Neural crest cell (in vitro differentiated cells): ENCODE measurements at places on chromosomes 11 and 22.
A peak's percentile ranks its signal among the peaks of the same experiment; 100 is the strongest.

GRCh38 chr11:134819041-134819440 is 407.0 kb upstream of the B3GAT1 start:
- no peak overlapping the region for H3K27ac ChIP-seq
- no peaks in the 10 kb centered on the region for H3K36me3 ChIP-seq
- peaks cover 9% of the 10 kb centered on the region for H3K4me1 ChIP-seq
- no peak for DNase-seq
- no peak overlapping the region for H3K4me3 ChIP-seq

DNA sequence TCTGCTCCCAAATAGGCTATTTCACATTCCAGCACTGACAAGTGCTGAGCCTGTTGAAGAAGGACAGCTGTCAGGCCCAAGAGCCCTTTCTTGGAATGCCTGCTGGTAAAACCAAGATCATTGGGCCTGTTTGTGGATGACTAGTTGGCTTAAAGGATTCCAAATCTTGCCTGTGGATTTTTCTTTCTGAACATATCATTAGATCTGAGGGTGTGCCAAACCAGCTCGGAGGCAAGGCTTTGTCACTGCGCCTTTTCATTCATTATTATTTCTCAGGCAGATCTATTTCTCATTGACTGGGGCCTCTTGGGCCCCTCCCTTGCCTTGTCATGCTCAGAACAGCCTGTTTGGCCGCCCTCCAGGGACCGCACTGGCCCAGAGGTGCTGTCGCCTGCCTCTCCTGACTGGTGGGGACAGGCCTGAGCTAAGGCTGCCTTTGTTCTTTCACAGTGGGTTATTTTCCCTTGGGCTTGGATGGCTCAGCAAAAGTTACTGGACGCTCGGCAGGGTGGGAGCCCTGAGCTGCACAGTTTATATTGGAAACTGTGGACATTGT is 222.7 kb upstream of the SESN3 start:
- H3K27me3 ChIP-seq, result no peaks in the 10 kb centered on the region
- H3K4me3 ChIP-seq, result no peak overlapping the region
- H3K27ac ChIP-seq, result peak overlapping the region; percentile 94
- H3K4me1 ChIP-seq, result peaks cover 10% of the 10 kb centered on the region
- H3K36me3 ChIP-seq, result no peaks in the 10 kb centered on the region

DNA sequence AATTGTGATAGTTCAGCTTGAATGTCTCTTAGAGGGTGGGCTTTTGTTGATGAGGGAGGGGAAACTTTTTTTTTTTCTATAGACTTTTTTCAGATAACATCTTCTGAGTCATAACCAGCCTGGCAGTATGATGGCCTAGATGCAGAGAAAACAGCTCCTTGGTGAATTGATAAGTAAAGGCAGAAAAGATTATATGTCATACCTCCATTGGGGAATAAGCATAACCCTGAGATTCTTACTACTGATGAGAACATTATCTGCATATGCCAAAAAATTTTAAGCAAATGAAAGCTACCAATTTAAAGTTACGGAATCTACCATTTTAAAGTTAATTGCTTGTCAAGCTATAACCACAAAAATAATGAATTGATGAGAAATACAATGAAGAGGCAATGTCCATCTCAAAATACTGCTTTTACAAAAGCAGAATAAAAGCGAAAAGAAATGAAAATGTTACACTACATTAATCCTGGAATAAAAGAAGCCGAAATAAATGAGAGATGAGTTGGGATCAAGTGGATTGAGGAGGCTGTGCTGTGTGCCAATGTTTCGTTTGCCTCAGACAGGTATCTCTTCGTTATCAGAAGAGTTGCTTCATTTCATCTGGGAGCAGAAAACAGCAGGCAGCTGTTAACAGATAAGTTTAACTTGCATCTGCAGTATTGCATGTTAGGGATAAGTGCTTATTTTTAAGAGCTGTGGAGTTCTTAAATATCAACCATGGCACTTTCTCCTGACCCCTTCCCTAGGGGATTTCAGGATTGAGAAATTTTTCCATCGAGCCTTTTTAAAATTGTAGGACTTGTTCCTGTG is 3.9 kb downstream of the MALAT1 start:
- no peak overlapping the region for H3K4me3 ChIP-seq
- H3K27ac ChIP-seq, result no peak overlapping the region
- H3K36me3 ChIP-seq, result peaks cover 41% of the 10 kb centered on the region

- H3K36me3 ChIP-seq, result no peaks in the 10 kb centered on the region
- H3K27me3 ChIP-seq, result peaks cover 46% of the 10 kb centered on the region
- peaks cover 7% of the 10 kb centered on the region for H3K4me1 ChIP-seq
Measured at GRCh38 chr11:17543041-17543440, 1.2 kb downstream of the USH1C start.

GRCh38 chr11:111941963-111942362 is 4.8 kb downstream of the DIXDC1 start:
- H3K27me3 ChIP-seq, result no peaks in the 10 kb centered on the region
- H3K4me3 ChIP-seq, result no peak overlapping the region
- no peak overlapping the region for H3K27ac ChIP-seq
- no peak for DNase-seq
- H3K36me3 ChIP-seq, result no peaks in the 10 kb centered on the region
- peaks cover 29% of the 10 kb centered on the region for H3K4me1 ChIP-seq
